ENCODE measurements at places on chromosomes 1 and 21.

GRCh38 chr1:162207862-162208261, 138.4 kb downstream of the NOS1AP start:
- DNase-seq = no peak

GRCh38 chr1:1161683-1162079, 12.0 kb upstream of the TTLL10 start:
- no peak for DNase-seq

DNA sequence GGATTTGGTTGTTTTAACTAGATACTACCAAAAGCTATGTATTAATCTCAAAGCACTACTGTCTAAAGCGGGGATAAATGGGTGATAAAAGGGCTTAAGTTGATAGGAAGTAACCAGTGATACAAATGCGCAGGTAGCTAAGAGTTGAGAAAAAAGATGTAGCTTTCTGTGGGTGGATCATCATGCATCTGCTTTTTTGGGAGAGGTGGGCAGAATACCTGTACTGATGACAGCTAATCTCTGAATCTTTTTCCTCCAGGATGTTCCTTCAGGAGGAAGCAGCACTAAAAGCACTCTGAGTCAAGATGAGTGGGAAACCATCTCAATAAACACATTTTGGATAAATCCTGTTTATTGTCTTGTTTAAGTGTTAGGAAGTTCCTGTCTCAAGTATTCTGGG, 1.2 kb downstream of the RPS27 start:
- DNase-seq = no peak

DNA sequence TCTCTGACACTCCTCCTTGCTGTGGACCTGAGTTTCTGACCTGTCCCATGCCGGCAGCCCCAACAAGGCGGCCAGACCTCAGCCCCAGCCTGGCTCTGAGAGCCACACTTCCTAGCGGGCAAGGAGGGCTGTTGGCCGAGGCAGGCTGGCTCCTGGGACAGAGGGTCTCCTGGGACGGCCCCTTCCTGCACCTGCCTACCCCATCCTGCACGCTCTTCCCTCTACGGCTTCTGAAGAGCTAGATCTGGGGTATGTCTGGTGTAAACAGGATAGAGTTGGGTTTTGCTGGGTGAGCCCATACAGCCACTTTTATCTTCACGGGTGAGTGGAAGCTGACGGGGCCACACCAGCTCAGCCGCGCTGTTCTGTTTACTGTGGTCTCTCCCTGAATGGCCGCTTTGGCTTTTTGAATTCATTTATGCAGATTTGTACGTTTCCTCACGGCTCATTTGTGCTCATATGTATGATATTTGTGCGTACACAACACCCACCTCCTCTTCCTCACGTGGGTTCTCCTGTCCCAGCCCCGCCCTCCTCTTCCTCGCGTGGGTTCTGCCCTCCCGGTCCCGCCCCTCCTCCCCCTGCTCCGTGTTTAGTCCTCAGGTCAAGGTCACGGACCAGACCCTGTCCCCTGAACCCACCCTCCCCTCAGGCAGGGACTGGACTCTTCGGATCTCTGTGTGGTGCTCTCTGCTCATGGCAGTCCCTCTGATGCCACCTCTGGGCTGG, 34.7 kb upstream of the POFUT2 start:
- DNase-seq = no peak

DNA sequence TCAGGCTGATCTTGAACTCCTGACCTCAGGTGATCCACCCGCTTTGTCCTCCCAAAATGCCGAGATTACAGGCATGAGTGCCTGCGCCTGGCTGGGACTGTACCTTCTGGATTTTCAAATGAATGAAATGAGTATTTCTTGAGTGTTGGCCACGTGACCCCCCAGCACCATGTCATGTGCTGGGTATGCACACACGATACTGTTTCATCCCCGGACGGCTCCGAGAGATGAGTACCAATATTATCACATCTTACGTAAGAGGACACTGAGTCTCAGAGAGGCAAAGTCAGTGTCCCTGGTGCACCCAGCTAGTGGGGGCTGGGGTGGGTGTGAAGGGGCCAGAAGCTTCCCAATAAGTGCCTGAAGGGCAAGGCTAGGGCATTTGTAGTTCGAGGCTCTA, 780 bp upstream of the CROCC start:
- DNase-seq = no peak

DNA sequence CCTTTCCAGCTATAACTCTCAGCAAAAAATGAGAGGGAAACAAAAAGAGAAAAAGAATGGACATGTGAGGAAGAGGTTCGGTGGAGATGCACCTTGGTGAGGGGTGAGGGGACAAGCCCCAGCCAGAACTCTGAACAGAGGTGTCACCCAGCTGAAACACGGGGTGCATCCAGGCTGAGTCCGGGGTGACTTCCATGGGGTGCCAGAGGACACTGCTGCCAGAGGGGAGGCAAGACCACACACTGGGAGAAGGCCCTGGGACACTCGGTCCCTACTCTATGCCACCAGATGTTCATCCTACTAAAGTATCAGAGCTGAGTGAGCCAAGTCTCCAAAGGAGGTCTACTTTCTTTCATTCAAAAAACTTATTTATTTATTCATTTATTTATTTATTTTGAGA, 36.1 kb upstream of the PPP1R15B start:
- DNase-seq = no peak

- DNase-seq = no peak
These were observed 40.2 kb upstream of the MACF1 start for GRCh38 chr1:39164256-39164655.

DNA sequence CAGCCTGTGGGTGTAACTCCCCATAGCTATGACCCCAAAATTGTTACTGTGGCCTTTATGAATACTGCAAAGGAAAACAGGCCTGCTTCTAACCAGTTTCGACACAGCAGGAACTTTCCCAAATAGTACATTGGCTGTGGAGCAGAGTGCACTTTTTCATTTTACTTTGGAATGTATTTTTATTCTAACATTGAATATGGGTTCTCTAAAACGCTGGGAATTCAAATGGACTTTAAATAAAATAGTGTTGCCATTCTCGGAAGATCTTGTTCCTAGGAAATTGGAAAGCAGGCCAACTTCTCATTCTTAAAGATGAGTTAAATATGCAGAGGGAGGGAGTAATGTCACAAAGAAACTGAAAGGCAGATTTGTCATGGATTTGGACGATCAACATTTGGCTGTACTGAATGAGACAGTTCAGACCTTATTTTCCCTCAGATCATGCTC, 39.6 kb upstream of the ARHGAP29 start:
- DNase-seq = no peak

GRCh38 chr1:33393524-33393923, 37.4 kb downstream of the PHC2 start:
- DNase-seq = no peak

GRCh38 chr1:165153182-165153581, 203.3 kb downstream of the LMX1A start:
- DNase-seq = no peak
